A549 (cell line): ENCODE measurements at places on chromosomes 11 and 22.

DNA sequence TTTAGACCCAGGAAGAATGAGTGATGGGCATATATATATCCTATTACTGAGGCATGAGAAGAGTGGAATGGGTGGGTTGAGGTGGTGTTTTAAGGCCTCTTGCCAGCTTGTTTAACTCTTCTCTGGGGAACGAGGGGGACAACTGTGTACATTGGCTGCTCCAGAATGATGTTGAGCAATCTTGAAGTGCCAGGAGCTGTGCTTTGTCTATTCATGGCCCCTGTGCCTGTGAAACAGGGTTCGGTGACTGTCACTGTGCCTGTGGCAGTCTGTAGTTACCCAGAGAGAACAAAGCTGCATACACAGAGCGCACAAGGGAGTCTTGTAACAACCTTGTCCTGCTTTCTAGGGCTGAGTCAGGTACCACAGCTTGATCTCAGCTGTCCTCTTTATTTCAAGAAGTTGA, 11.7 kb downstream of the LIMK2 start:
- DNase-seq, result no peak

- DNase-seq, result no peak
These were observed 48.7 kb downstream of the IGF2 start for GRCh38 chr11:2090172-2091111.

GRCh38 chr11:42591841-42592240, 720.0 kb upstream of the API5 start:
- no peak for DNase-seq

DNA sequence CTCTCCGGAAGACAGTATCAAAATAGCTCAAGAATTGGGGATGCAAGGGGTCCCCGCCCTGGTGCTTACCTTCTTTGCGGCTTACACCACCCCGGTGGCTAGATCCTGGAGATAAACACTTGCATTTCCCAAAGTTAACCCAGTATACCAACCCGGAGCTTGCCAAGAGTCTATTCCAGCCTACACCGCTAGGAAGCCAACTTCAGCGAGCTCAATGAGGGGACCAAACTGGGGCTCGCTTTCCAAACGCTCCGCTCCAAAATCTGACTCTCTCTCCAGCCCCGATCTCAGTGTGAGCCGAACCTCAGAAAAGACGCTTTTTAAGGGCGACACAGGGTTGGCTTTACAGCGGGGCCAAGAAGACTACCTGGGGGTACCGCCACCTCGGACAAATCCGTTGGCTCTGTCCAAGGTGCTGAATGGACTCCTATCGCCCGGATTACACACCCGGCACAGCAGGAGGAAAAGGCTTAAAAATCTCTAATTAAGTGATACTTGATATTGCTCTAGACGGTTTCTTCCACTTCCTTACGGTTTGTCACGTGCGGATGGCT, 20.1 kb upstream of the BDNF start:
- peak; percentile 66 for DNase-seq

DNA sequence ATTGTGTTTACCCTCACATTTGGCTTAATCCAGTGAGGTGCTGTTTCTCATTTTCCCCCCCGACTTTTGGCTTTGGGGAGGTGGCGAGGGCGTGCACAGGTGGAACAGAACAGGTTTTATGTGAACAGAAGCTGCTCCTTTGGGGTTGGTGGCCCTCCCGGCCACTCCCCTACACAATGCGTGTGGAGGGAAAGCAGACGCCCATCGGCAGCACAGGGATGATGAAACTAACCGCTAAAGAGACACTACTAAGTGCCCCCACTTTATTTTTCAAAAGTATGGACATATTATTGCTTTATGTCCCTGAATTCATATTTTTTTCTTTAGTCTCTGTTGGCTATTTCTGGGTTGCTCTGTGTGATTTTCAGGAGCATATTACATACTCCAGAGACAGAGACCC, 160.9 kb downstream of the ENTHD1 start:
- no peak for DNase-seq

GRCh38 chr11:63840356-63841060, 1.6 kb downstream of the MARK2 start:
- DNase-seq, result no peak

GRCh38 chr22:17773606-17774205, 563 bp downstream of the BID start:
- DNase-seq, result peak; percentile 12

DNA sequence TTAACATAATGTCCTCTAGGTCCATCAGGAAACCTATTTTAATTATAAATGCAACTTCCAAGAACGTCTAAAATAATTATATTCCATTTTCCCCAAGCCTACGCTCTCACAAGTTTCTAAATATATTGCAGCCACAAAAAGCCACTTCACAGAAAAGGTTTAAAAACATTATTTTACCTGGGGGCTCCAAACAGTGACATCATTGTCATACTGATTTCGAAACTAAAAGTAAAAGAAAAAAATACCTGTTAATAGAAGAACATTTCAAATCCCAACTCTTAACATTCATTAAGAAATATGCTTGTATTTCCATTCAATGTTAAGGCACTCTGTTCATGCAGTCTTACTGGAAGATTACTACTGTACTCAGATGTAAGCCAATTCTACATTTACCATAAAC, 1.4 kb downstream of the PSMA1 start:
- DNase-seq, result no peak

DNA sequence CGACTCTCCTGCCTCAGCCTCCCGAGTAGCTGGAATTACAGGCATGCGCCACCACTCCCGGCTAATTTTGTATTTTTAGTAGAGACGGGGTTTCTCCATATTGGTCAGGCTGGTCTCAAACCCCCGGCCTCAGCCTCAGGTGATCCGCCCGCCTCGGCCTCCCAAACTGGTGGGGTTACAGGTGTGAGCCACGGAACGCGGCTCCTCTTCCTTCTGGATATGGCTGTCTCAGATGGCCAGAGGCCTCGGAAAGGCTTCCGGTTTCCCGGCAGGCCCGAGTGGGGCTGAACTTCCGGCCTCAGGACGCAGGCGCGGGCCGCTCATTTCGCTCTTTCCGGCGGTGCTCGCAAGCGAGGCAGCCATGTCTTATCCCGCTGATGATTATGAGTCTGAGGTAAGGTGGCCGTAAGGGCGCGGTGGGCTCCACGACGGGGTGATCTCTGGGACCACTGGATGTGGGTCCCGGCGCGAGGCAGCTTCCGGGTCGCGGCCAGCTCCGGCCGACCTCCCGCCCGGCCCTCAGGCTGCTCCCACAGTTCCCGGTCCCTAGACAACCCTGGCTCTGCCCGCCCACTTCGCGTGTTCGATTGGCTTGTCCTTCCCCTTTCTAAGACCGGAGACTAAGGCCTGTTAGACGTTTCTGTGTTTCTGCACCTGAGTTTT, at the start of gene EIF3L:
Gene EIF3L (plus strand): TSS at position 331 of the 663 bp plus-strand sequence. CDS start 31 bp downstream, at position 362.
- DNase-seq, result peak; percentile 90

DNA sequence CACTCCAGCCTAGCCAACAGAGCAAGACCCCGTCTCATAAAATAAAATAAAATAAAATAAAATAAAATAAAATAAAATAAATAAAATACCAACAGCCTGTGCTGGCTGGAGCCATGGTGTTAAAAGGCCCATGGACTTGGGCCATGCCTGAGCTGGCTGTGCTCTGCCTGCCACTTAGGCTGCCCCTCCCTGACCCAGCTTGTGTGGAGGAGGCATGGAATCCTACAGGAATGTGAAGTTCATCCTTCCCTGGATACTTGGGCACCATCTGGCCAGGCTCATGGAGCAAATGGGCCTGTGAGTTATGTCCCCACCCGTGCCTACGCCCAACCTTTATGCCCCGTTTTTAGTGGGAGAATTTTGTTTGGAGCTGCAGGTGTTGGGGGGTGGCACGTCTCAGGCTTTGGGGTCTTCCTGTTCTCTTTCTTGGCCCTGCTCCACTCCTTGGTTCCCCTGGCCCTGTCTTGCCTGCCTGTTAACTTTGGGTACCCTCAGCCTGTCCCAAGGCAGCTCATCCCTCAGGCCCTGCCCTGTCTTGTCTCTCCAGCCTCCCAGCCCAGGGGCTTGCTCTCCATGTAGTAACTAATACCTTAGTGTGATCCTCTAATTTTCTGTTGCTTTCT, 51.3 kb downstream of the BCR start:
- DNase-seq, result no peak

- peak; percentile 26 for DNase-seq
These were observed 79.1 kb upstream of the KCNQ1OT1 start for GRCh38 chr11:2778630-2779498.

DNA sequence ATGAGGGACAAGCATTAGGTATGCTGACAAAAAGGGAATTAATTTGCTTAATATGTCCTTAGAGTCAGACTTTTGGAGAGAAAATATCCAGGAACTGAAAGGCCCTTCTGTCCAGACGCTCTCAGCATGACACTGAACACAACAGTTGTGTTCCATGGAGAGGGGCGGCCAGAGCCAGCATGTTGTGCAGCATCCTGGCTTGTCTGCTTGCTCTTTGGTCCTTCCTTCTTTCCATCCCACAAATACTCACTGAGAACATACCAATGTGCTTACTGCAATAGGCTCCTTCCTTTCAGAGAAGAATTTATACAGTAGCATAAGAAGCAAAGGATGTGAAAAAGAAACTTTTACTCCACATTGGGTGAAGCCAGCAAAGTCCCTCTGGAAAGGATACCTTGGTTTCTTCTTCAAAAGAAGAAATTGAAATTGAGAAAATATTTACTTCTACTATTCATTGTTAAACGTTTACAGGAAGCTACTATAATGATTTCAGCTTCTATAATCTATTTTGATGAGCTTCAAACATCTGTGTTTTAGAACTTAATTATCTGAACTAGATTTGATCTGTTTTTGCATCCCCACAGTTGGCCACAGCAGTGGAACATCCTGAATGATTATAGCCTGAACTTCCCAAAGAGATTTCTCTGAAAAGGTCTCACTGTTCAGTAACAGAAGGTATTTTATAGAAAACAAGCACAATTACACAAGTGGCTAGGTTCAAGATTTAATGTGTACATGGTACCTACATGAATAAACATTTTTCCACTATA, 304.1 kb upstream of the PITPNB start:
- DNase-seq, result no peak

- DNase-seq, result no peak
These were observed 6.9 kb downstream of the ACCS start for GRCh38 chr11:44072757-44073658.

GRCh38 chr11:70005107-70005818, 72.9 kb upstream of the ANO1 start:
- DNase-seq, result no peak

GRCh38 chr11:85953491-85954143, 98.4 kb downstream of the CCDC83 start:
- no peak for DNase-seq

DNA sequence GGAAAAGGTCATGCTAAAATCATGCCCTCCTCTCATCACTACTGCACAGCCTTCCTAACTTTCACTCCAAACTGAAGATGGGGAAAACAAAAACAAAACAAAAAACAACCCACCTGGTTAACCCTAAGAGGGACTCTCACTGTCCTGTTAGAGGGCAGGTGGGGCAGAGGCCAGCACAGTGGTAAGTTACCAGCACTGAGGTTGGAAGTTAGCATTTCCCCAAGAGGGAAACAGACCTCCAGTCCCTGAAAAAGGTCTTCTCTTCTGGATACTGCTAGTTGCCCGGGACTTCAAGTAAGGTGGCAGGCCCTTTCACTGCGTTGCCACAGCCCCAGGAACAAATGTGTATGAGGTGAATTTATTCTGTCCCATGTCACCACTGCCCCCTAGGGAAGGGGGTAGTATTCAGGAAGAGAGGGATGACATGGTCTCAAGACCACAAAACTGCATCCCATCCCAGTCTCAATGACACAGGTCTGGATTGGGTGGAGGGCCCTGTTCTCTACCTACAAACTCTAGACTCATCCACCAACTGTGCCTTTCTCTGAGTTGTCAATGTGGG, 792 bp upstream of the ADAMTS8 start:
- DNase-seq, result no peak

DNA sequence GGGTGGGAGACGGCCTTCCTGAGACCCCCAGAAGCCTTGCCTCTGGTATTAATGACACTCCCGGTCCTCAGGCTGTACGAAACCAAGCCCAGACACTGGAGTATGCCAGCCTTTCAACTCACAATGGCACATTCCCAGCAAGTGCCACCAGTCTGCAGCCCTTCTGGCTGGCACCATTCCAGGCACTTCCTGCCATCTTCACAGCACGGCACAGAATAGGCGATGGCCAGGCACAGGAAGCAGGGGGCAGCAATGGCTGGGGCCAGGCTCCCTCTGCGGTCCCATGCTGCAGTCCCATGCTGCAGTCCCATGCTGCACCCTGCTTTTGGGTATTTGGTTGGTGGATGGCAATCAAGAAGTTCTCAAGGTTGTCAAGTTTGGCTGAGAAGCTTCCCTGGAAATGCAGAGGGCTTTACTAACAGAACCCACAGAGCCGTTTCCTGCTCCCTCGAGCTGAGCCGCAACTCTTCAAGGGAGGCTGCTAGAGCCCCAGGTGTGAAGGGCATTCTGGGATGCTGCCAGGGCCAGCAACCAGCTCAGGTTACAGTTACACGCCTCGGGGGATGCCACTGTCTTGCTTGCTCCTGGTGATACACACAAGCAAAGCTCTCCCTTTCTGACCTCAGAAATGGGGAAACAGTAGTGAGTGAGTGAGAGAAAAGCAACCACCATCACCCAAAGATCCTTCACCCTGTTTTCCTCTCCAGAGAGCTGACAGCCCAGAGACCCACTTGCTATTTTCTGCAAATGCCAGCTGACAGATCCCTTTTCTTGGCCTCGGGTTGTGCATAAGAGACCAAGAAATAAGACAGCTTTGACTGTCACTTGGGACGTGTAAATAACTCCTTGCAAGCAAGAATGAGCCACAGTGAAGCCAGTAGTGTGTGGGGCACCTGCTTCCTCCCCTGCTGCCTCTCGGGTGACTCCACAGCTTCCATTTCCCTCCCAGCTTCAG, 23.9 kb downstream of the LRFN4 start:
- DNase-seq, result no peak

DNA sequence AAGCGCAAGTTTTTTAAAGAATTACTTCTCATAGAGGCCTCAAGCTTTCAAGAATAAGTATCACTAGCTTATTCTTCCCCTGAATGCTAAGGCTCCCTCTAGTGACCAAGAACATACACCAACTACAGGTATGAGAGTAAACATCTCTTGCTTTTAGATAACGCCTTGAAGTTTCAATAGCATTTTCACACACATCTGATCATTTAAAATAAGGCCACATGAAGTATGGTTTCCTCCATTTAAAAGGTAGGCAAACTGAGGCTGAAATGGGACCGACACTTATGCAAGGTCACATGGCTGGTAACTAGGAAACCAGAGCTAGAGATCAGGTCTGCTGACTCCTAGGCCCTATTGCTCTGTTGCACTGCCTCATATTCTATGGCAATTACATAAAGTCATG, 66.5 kb downstream of the CCDC34 start:
- peak; percentile 36 for DNase-seq

- DNase-seq, result no peak
These were observed 64.0 kb downstream of the CWC15 start for GRCh38 chr11:94909371-94909820.

- no peak for DNase-seq
These were observed 18.9 kb downstream of the PLAAT3 start for GRCh38 chr11:63595296-63595695.

DNA sequence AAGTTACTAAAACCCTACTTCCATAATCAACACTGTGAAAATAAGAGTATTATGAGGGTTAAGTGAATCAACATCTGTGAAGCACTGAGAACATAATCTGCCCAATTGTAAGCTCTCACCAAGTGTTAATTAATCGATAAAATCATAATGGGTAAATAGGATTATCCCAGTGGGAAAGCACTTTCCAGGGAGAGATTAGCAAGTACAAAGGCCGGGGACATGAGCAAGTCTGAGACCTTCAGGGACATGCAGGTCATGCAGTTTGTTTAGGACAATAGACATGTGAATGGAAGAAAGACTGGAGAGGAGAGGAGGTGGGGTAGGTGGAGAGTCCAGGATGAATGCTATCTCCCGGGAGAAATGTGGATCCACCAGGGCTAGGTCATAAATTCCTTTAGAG, 57.8 kb upstream of the FIBIN start:
- DNase-seq, result no peak

GRCh38 chr11:96303980-96304379, 39.0 kb downstream of the MAML2 start:
- DNase-seq, result no peak
